ENCODE measurements at places on chromosomes 12 and 14.

GRCh38 chr14:88541324-88541723 is 13.5 kb downstream of the PTPN21 start:
- no peak for DNase-seq

GRCh38 chr14:48568688-48569087 is 893.3 kb upstream of the MDGA2 start:
- DNase-seq: no peak

DNA sequence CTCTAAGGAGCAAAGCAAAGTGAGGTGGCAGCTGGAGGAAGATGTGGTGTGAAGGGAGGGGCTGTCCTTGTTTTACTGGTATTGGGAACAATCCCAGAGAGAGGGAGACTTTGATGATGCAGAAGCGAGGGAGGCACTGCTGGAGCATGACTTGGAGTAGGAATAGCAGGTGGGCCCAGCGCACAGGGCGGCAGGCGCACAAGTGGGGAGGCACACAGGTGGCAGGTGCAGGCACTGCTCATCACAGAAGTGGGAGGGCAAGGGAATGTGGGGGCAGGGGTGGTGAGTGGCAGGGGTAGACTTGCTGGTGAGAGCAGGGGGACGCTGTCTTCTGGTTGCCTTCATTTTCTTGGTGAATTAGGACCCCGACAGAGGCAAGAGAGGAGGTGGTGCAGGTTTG is 11.5 kb upstream of the IFI27 start:
- no peak for DNase-seq

GRCh38 chr14:74976264-74977113 is 21.1 kb upstream of the PGF start:
- DNase-seq: no peak

DNA sequence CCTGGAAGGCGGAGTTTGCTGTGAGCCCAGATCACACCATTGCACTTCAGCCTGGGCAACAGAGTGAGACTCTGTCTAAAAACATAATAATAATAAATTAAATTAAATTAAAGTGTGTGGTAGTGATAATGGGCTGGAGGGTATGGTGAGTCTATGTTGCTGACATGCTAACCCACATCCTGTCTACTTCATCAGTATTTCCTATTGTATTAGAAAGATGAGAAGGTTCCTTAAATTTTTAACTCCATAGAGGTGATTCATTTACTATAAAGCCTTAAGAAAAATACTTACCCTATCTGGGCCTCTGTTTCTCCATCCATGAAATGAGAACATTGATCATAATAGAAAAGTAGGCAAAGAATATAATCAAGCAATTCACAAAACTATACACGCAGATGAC is 280.5 kb downstream of the FBXL14 start:
- DNase-seq: no peak

DNA sequence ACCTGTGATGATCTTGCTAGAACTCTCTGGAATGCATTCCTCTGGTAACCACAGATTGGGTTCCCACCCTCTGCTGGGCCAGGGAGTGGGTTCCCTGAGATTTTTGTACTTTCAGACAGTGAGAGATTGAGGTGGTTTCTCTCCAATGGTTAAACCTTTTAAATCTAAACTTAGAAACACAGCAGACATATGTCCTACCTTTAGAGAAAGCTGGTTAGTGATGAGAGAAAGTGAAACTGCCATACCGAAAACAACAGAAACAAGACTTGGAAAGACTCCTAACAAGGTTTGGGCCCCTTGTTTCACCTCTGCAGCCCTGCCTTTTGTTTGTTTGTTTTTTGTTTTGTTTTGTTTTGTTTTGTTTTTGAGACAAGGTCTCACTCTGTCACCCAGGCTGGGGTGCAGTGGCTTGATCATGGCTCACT is 9.7 kb upstream of the SGPP1 start:
- no peak for DNase-seq

DNA sequence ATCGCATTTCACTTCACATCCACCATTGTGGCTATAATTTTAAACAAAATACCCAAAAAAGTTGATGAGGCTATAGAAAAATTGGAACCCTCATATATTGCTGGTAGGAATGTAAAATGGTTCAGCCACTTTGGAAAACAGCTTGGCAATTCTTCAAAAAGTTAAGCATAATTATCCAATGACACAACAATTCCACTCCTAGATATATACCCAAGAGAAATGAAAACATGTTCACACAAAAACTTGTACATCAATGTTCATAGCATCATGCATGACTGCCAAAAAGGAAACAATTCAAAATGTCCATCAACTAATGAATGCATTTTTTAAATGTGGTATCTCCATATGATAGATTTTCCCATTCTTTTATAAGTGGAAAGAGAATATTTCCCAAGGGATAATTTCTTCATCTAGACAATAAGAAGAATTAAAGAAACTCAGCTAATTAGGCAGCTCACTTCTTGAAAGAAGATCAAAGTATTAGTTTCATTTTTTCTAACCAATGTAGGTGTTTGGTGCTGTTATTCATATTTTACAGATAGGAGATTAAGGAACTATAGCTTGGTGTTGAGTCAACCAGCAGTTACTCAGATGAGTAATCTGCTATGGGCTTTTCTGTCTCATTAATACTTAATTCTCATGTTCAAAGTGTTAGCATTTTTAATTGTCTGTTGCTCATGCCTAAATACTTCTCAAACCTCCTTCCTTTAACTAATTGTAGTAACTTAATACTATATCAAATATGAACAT is 32.8 kb downstream of the YEATS4 start:
- DNase-seq: no peak

- DNase-seq: no peak
These were observed 84.6 kb downstream of the RIN3 start for GRCh38 chr14:92597906-92598905.

GRCh38 chr12:123171967-123172366 is 21.1 kb upstream of the PITPNM2 start:
- DNase-seq: no peak

- no peak for DNase-seq
These were observed 47.3 kb downstream of the TRPV4 start for GRCh38 chr12:109785854-109786253.

GRCh38 chr12:103748875-103749274 is 92.2 kb downstream of the NT5DC3 start:
- no peak for DNase-seq

- no peak for DNase-seq
These were observed 17.9 kb upstream of the TCL1B start for GRCh38 chr14:95668235-95668772.

- no peak for DNase-seq
These were observed 82.6 kb upstream of the PTPRB start for GRCh38 chr12:70719672-70720420.

- DNase-seq: no peak
These were observed 202.5 kb downstream of the KCNC2 start for GRCh38 chr12:75007133-75007532.

DNA sequence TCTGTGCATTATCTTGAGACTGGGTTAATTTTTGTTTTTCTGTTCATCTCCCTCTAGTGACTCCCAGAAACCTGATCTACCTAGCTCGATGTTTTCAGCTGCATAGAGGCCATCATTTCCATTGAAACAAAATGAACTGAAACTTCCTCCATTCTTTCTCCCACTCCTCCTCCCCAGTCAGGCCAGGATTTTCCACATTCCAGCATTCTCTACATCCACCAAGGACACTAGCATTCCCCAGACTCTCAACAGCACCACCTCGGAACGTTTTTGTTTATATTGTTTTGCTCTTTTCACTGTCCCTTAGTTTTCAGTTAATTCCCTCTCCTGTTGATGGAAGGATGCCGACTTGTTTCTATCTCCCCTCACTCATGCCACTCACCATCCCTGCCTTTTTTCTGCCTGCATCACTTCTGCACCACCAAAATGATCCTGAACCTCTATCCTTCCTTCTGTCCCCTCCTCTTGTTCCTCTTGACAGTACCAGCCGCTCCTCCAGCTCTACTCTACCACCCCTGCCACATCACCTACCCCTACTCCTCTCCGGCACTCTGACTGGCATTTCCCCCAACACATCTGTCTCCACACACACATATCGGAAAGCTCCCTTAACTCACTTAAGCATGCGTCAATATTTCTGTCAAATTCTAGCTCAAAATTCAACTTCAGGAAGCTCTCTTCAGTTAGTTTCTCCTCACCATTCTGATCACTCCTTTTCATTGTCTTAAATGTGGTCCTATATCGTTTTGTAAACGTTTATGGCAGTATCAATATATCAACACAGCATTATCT is 13.2 kb downstream of the OR6S1 start:
- DNase-seq: no peak

DNA sequence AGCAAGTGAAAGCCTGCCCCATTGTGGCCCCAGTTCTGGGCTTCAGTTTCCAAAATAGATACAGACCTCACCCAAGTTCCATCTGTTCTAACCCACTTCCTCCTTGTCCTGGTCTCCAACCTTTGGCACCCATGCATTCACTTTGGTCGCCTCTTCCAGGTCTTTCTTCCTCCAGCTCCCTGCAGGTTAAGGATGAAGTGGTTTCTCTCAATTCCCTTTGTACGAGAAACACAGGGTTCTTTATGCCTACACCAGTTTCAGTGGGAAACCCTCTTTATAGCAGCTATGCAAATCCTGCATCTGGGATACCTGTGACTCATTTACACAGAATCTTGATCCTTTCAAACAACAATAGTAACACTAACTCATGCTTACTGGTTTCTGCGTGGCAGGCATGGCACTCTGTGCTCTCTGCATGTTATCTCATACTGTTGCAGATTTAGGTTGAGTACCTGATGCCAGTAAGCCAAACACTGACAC is 110.6 kb upstream of the AMIGO2 start:
- no peak for DNase-seq

GRCh38 chr12:9931245-9931644 is 925 bp downstream of the CLEC2A start:
- no peak for DNase-seq

DNA sequence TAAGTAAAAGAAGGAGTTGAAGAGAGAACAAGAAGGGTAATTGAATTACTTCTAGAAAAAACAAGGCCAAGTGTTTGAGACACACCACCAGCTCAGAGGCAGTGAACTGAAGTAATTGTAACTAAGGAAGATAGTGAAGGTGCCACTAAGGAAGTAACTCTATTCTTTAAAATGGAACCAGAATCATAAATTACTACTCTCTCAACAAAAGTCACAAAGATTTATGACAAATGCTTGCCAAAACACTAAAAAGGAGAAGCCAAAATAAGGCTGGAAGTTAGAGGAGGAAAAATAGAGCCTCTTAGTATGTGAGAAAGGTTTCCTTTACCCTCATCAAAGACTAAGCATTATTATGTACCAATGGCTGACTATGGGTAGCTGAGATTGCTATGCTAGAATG is 208.5 kb downstream of the MDGA2 start:
- DNase-seq: no peak

- no peak for DNase-seq
These were observed 14.2 kb upstream of the PPP1R1A start for GRCh38 chr12:54602661-54603060.

- DNase-seq: no peak
These were observed 64.5 kb downstream of the NIN start for GRCh38 chr14:50766338-50766886.

DNA sequence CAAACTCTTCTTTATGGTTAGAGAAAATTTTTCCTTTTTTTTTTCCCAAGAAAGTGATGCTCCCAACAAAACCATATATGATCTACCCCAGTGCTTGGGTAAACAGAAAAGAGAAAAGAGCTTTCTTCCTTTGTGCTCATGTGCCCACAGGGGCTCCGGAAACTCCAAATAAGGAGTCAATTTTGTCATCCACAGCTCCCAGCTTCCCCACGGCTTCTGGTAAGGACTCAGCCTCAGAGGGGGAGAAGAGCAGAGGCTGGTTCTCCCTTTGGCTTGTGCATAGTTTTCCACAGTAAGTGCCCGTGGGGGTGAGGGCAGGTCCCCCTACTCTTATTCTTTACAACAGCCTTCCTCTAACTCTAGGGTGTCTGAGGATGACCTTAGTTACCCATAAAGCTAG is 13.3 kb upstream of the RGS6 start:
- no peak for DNase-seq

GRCh38 chr14:20164462-20164861 is 25.8 kb downstream of the OR4N5 start:
- DNase-seq: no peak

DNA sequence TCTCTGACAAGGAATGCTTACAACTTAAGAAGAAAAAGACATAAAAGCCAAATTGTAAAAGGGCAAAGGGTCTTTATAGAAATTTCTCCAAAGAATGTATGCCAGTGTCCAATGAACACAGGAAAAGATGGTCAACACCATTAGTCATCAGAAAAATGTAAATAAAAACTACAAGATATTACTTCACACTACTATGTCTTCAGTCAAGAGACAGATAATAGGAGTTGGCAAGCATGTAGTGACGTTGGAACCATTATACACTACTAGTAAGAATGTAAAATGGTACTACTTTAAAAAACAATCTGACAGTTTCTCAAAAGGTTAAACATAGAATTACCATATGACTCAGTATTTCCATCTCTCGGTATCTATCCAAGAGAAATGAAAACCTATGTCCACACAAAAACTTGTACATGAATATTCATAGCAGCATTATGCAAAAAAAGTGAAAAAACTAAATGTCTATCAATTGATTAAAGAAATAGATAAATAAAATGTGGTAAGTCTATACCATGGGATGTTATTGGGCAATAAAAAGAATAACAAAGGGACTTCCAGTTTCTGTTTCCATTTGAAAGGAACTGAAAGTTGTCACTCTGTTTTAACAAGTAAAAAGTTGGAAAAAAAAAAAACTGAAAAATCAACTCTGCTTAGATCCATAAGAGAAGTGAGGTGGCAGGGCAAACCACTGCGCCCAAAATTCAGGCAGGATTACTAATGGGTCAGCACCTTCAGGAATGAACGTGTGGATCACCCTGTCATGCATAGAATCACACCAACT is 69.8 kb downstream of the ALG10B start:
- DNase-seq: no peak

- no peak for DNase-seq
These were observed 66.8 kb downstream of the TXNDC16 start for GRCh38 chr14:52485350-52485960.

DNA sequence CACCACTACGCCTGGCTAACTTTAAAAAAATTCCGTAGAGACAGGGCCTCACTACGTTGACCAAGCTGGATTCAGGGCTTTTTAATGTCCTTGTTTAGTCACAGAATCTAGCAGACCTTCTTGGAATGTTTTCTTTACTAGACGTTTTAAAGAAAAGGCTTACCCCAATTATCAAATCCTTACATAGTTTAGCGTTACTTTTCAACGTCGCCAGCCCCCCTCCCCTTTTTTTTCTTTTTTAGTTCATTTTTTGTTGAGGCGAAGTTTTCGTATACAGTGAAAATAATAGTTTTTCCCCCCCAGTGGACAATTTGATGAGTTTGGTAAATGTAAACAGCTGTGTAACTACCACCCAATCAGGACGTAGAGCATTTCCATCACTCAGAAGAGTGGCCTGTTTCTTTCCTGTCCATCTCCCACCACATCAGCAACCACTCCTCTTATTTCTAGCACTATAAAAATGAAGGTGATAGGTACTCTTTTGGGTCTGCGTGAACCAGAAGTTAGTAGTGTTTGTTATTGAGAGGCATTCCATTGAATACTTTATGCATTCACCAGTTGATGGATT is 753 bp upstream of the DLGAP5 start:
- no peak for DNase-seq

GRCh38 chr14:105530285-105531087 is 4.1 kb downstream of the TMEM121 start:
- DNase-seq: no peak
